ENCODE measurements at places on chromosomes 1 and 21. TPM values are rescaled to one million over a fixed set of nuclear protein-coding genes. Genes with fewer than 3 reads are reported as not detected.

DNA sequence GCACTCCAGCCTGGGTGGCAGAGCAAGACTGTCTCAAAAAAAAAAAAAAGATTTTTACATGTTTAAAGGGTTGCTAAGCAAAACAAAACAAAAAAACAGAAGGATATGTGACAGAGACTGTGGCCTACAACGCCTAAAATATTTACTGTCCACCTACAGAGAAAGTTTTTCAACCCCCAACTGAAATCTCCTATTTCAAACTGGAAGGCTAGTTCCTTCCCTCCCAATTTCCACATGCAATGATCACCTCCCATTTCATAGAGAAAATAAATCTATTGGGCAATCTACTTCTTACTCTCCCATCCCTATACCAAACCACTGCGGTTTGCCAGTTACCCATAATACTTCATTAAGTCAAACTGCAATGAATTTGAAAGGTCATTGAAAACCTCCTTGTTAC lies 74.2 kb downstream of the ST3GAL3 start:
- no peak for DNase-seq

GRCh38 chr1:202888221-202888530 lies 773 bp downstream of the RABIF start:
- no peak for DNase-seq

GRCh38 chr21:39927304-39927886 lies 60.2 kb downstream of the PCP4 start:
- DNase-seq = no peak

DNA sequence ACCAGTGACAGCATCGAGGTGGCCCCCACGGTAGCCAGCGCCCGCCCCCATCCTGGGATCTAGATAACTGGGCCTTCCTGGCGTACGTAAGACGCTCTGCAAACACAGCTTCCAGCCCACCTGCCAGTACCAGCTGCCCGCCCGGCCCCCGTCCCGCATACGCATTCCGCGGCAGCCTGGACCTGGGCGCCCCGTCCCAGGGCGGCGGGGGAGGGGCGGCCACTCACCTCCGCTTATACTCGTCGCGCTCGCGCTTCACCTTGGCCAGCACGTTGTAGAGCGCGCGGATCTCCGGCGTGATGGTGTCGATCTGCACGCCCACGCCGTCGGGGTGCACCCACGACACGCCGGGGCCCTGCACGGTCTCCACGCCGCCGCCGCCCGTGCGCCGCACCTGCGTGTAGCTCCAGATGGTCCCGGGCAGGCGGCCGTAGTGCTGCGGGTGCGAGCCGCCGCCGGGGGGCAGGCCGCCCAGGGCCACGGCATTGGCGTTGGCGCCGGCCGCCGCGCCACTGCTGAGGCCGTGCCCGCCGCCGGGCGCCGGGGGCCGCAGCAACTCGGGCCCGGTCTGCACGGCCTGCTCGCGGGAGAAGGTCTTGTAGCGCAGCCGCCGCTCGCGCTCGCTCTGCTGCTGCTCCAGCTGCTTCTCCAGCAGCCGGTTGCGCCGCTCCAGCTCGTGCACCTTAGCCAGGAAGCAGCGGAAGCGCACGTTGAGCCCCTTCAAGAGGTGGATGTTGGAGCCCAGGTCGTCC lies 859 bp downstream of the IFFO2 start:
- peak; percentile 60 for DNase-seq

GRCh38 chr1:82388679-82389078 lies 587.9 kb downstream of the ADGRL2 start:
- DNase-seq = no peak

DNA sequence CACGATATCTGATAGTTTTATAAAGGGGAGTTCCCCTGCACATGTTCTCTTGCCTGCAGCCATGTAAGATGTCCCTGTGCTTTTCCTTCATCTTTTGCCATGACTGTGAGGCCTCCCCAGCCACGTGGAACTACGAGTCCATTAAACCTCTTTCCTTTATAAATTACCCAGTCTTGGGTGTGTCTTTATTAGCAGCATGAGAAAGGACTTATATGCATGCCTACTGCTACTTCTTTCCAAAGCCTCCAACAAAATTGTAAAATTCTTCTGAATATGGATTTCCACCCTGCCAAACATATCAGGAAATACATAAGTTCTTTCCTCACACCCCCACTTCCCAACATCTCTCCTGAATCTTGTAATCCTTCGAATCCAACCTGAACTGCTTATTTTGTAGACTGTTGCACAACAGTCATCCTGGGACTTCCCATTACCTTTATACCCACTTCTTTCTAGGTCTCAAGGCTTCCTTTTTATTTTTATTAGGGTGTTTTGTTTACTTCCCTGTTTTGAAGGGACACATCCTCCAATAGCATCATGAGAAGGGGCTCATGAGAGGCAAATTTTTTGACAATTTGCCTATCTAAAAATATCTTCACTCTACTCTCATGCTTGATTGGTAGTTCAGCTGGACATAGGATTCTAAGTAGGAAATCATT lies 67.5 kb upstream of the MUTYH start:
- no peak for DNase-seq

- DNase-seq = no peak
These were observed 119.6 kb downstream of the ADGRL2 start for GRCh38 chr1:81920245-81920740.

DNA sequence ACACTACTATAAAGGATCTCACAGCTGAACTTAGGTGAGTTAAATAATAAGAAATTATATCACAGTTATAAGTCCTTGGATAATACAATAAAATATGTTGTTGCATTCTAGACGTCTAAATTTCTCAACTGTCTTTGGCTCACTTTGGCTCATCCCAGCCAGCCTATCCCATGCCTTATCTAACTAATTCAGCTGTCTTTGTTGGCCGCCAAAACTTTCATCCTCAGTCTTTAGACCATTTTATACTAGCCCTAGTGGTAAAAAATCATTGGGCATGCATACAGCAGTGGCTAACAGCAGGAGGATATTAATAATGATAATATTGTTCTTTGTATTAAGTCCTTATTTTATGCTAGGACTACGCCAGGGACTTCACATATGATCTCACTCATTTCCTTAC lies 59.3 kb downstream of the CCDC18 start:
- no peak for DNase-seq

GRCh38 chr1:24438423-24438901 lies 22.9 kb downstream of the NIPAL3 start:
- no peak for DNase-seq

DNA sequence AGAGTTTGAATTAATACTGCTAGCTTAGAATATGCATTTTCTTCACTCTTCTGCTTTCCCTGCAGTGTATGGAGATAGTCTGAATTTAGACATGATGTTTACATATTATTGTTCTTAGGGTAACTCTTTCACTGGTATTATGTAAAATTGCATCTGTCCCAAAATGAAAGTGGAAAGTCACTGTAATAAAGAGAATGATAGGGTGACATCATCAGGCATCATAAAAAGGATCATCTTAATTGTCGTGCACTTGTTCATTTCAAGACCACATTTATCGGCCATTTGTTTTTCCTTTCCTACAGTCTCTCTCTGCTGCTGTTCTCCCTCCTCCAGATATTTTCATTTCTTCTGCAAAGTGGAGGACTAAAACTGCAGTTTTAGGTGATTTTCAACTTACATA lies 61.9 kb upstream of the ZNF281 start:
- DNase-seq = no peak

DNA sequence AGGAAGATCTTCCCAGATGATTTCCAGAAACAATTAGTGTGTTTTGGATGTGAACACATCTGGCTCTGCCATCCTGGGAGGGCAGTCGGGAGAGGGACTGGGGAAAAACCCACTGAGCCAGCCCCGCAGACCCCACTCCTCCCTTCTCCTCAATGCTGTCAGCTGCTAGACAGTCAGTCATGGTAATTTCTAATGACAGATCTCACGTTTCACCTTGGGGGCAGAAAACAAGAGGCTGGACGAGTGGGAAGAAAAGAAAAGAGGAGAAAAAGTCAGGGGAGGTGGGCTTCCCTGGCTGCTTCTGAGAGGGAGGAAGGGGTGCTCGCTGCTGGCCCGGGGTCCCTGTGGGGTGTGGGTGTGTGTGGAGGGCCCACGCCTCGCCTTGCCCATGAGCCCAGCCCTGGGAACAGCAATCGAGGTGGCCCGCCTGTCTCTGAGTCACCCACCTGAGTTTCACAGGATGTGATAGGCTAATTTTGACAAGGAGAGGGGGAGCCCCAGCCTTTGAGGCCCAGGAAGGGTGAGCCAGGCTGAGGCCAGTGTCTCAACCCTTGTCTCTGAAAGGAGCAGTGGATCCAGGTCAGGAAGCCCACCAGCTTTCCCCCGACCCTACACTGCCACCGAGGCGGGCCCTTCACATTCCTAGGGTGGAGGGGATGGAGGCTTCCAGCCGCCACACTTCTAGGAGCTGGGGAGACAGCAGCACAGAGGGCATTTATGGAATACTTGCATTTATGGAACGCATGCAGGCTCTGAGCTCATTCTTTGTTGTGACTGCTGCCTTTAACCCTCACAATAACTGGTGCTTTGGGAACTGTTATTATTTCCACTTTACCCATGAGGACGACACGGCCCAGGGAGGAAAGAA lies 49.1 kb upstream of the IFNLR1 start:
- DNase-seq = no peak

DNA sequence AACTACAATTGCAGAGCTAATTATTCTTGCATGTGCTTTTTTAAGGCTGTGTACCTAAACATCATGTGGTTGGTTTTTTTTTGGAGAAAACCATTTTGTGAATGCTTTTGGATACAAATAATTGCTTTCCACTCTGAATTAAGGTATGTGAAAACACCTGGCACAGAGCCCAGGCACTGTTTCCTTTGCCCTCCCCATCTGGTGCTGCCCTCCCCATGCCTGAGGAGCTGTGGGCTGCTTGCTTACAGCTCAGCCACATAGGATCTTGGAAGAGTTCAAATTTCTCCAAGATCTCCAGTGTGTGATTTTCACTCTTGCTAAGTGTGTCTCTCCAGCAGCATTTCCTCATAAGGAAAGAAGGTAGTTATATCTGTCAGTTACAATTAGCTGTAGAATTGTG lies 27.8 kb downstream of the DNM3 start:
- no peak for DNase-seq

- no peak for DNase-seq
These were observed 82.5 kb upstream of the CNTN2 start for GRCh38 chr1:204960306-204961125.

- no peak for DNase-seq
These were observed 43.5 kb downstream of the TRABD2B start for GRCh38 chr1:47953661-47954060.

GRCh38 chr1:58047265-58047858 lies 499.2 kb downstream of the OMA1 start:
- no peak for DNase-seq

DNA sequence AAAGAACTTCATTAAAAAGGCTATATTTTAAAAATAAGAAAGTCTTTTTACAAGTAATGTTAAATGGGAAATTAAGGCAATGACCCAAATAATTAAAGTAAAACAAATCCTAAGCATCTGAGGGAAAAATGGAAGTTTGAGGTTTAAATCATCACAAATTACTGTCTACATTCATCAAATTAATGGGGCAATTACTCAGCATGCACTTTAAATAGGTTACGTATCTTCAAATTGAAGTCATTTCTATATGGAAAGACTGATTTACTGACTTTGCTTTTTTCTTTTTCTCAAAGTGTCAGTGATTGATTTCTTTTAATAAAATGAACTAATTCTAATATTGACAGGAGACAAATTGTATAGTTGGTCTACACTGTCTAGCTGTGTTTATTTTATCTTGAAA lies 1452.3 kb downstream of the NCAM2 start:
- no peak for DNase-seq

DNA sequence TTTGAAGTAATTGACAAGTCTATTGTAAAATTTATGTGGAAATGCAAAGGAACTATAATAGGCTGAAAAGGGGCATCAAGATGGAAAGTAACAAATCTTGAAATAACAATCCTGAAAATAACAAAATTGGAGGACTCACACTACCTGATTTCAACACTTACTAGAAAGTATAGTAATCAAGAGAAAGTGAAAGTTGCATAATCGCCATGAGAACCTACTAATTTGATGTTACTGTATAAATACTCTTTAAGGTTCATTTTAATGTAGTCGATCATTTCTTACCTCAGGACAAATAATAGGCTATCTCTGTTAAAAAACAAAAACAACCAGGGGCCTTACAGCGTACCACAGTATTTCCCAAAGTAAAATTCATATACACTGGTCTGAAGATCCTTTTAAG lies 71.7 kb downstream of the EDEM3 start:
- no peak for DNase-seq

- peak; percentile 28 for DNase-seq
These were observed 55.2 kb downstream of the NGF start for GRCh38 chr1:115282807-115283208.

GRCh38 chr1:115060501-115060900 lies 28.8 kb downstream of the TSPAN2 start:
- DNase-seq = no peak

DNA sequence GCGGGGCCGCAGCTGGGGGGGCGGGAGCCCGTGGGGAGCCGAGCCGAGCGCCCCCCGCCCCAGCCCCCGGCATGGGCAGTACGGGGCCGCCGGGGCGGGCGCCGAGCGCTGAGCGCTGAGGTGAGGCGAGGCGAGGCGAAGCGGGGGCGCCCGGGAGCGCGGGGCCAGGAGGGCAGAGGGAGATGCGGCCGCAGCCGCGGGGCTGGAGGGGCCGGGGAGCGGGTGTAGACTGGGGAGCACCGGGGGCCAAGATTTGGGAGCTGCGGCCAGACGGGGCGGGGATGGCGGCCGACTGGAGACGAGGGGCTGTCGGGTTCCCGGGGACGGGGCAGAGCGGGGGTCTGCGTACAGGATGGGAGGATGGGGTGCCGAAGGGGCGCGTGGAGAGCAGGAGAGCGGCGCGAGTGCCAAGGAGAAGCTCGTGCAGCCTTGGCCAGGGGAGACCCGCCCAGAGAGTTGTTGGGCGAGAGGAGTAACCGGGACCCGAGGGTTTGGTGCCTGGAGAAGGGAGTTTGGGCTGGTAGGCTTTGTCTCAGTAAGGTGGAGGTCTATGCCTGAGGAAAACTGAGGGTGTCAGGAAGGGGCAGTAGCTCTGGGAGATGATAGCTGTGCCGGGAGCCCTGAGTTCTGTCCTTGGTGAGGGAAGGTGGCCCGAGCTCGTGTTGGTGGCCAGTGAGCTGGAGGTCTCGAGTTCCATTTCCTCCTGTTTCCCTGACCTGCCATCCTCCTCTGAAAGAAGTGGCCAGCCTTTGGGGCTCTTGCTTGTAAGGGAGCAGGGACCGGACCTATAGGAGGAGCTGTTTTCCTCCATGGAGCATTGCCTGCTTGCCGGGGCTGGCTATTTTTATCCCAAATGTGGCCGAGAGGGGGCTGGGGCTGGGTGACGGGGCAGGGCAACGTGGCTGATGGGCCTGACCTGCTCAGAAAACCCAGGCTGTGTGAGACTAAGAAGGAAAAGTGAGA lies 539 bp downstream of the ATP8B2 start:
- peak; percentile 69 for DNase-seq

The GART gene
- total RNA-seq = 52.7 TPM

The HCN3 gene
- total RNA-seq = 12.4 TPM

The TCEA3 gene
- total RNA-seq = 133 TPM

The DMRTA2 gene
- not detected for total RNA-seq

The PHACTR4 gene
- 49.8 TPM for total RNA-seq

The SGIP1 gene
- 1.2 TPM for total RNA-seq

The SPRR2B gene
- not detected for total RNA-seq

The CD244 gene
- 0.49 TPM for total RNA-seq

The MRPL39 gene
- 50.2 TPM for total RNA-seq

The SPRR3 gene
- not detected for total RNA-seq

The HMCN1 gene
- total RNA-seq = 3.7 TPM

The WNT4 gene
- 2.5 TPM for total RNA-seq

The ANGPTL3 gene
- 0.12 TPM for total RNA-seq

The MX1 gene
- total RNA-seq = 17.7 TPM

The EXTL1 gene
- total RNA-seq = 0.29 TPM

The STIL gene
- 9.6 TPM for total RNA-seq
